ENCODE measurements at places on chromosomes 5 and 9. TPM values are rescaled to one million over a fixed set of nuclear protein-coding genes. Genes with fewer than 3 reads are reported as not detected.

POLR1E gene
- total RNA-seq, result 11.7 TPM

EQTN gene
- not detected for total RNA-seq

SPINK1 gene
- 11.9 TPM for total RNA-seq

CATSPER3 gene
- 0.81 TPM for total RNA-seq
